ENCODE measurements at places on chromosomes 1 and 21.

- DNase-seq, result no peak
Measured at GRCh38 chr1:30319765-30320580, 403.4 kb downstream of the MATN1 start.

DNA sequence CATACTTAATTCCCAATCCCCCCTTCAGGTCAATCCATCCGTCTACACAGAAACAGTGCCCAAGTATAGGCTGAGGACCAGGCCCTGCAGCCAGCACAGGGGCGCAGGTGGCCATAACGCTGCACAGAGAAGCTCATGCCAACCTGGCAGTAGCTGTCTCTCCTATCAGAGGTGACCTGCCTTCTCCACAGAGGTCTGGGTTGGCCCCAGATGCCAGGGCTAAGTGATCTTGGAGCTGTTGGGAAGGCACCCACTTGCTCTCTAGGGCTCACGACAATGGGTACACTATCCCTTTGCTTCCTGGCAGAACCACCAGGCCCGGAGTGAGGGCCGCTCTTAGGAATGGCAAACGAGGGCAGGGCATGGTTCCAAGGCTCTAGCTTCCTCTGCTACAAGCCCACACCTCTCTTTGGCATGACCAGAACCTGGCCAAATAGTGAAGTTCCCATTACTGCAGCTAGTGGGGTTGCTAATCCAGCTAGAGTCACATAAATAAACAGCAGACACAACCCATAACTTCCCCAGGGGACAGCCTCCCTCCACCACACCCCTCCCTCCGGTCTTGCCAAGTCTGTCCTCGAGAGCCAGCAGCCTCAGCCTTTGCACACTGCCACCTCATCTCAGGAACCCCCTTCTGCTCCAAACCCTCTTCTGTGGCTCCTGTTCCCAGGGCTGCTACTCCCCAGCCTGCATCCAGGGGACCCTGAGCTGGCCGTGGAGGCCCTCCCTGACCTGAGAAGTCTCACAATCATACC, 113.0 kb downstream of the GLIS1 start:
- no peak for DNase-seq

DNA sequence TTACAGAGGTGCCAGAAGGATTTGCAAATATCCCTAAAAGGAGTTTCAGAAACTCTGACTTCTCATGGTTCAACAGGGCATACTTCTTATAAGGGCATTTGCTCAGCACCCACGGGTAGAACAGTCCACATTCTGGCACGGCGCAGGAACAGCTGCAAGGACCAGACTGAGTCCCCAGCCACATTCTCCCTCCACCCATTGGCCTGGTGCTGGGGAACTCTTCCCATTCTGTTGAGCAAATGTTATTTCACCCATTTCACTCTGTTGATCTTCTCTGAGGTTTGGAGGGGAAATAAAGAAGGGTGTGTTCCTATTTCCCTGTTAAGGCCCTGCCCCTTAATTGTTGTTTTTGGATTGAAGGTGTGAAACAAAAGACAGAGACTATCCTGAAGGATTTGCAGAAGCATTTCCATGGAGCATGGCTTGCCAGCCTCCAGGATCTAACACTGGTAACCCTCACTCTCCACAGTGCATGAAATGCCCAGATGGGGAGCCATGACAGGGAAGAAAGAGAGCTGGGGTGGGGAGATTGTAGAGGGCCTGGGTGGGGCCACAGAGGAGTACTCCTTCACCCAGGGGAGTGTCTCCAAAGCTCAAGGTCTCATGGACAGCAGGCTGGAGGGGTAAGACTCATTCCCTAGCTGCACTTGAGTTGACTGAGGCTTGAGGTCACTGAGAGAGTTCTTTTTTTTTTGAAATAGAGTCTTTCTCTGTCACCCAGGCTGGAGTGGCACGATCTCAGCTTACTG, 35.0 kb downstream of the INAVA start:
- DNase-seq, result no peak

DNA sequence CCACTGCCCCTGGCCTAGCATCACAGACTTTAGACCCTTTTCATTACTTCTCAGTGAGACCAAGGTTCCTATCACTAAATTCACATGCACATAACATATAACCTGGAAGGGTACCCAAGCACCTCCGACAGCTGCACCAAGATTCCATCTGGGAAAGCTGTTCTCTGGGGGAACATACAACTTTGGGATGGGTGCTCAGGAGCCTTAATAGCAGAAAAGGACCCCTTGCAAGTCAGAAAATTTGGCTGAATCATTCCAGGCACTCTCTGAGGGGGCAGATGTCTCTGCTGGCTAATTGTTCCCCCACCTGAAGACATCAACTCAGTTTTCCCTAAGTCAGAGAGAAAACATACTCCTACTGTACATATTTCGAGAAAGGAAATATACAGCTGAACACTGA, 41.3 kb upstream of the PSEN2 start:
- DNase-seq, result no peak

GRCh38 chr1:172742599-172743500, 83.9 kb downstream of the FASLG start:
- no peak for DNase-seq

DNA sequence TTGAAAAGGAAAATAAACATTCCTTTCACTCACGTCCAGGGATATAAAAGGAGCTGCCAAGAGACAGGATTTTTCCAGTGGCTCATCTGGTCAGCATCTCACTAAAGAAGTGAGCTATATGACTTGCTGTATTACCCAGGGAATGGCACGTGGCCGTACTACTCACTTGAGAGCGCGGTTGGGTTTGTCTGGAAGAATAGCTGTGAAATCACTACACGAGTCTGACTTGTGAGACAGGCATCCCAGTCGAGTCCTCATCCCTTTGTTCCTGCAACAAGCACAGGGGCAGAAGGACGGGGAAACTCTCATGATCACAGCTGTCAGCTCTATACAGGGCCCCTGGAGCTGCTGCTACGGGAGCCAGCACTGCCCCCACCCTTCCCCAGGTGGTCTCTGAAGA, 17.7 kb downstream of the RGS8 start:
- DNase-seq, result no peak

- DNase-seq, result no peak
Measured at GRCh38 chr1:89364954-89365550, 1.2 kb downstream of the GBP6 start.

DNA sequence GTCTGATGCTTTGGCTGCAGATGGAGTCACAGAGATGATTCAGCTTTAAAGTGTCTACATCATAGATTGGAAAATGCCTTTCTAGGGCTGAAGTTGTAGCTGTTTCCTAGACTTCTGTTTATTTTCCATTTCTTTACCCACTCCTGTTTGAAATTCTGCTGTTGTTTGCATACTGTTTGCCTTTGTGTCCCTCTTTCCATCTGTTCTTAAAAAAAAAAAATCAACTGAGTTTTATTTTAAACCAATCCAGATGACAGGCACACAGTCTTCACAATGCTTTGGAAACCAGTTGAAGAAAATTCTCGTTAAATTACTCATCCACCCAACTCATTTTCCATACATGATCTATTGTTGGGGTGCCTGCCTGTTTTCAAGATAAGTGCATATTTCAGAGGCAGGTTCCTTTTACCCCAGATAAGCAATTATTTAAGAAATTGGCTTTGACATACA, 245.9 kb downstream of the DISC1 start:
- DNase-seq, result no peak

DNA sequence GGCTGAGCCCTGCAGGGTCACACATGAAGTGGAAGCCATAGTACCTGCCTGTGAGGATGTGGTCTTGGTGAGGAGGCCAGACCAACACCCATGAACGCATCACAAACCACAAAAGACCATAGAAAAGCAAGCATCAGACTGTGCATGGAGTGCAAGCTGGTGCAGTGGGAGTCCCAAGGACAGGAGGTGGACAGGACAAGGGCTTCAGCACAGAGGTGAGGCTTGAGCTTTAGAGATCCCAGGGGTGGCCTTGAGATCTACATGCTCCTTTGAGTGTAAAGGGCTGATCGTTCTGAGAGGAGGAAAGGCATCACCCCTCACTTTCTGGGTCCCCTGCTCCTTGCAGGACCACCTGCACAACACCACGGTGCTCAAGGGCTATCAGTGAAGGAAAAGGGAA, 111.9 kb upstream of the F3 start:
- no peak for DNase-seq

- no peak for DNase-seq
Measured at GRCh38 chr1:35838693-35839245, 31.0 kb downstream of the AGO4 start.

DNA sequence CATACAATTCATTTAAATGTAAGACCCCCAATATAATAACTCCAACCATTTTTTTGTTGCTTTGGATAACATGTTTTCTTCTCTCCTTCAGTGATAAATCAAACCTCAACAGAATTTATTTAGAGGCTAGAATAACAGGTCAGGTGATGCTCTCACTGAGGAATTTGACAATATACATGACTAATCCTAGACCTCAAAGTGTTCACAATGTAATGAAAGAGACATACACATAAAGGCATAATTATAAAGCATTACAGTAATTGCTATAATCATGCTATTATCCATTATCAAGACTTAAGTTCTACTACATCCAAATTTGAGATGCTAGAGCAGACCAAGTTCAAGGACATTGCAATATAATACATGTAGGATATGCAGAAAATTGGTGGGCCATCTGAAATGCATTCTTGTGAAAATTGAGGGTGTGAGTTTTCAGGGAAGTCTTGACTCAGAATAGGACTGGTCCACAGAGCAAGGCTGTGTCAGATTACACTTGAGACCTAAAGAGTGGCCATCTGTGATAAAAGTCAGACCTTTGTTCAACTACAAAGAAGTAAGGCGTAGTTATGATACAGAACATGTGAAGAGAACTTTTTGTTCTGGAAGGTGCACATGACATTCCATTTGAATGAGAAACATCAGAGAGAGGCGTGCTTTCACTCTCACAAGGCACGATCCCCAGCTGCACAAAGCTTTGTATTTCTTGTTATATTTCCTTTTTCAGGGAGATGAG, 45.5 kb downstream of the UTP25 start:
- DNase-seq, result no peak

GRCh38 chr1:183838221-183838620, 33.3 kb downstream of the RGL1 start:
- no peak for DNase-seq

GRCh38 chr1:184691719-184692324, 62.8 kb downstream of the EDEM3 start:
- no peak for DNase-seq

DNA sequence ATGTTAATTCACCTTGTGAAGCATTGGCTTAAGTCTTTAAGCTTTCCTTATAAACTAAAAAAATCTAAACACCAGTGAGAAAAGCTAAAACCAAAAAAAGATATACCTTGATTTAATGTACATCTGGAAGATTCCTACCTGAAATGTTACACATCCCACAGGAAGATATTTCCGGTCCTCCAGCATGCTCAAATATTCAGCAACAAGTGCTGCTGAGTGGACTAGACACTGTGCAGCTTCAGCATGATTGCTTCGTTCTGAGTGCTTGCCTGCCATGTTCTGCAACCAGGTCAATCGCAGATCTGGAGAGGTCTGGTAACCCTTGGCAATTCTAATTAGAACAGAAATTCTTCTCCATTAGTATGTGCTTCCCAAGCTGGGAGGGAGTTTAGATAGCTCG, 57.3 kb downstream of the USP1 start:
- no peak for DNase-seq

DNA sequence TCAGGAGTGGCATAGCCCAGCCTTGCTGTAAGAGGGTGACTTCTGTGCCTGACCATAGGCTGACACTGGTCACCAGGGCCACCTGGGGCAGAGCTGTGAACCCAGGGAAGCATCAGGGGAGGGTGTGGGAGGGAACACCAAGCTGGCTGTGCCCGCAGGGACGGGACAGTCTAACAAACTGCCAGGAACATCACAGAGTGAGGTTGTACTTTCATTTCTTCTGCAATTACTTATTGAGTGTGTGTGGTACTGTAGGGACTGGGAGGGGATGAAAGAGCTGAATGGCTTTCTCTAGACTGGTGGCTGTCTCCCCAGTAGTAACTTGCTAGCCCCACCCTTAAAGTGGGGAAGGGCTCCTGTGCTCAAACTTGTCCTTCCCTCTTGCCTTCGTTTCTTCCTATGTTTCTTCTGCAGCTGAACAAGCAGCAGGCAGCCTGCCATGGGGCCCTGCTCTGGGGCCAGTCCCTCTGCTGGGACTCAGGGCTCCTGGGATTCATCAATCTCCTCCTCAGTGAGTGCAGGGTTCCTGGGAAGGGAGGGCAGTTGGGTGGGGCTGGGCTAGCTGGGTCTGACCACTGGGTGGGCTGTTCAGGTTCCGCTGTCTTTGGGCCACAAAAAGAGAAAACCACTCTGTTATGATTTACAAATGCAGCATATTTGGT, 39.7 kb upstream of the ETV3 start:
- no peak for DNase-seq

DNA sequence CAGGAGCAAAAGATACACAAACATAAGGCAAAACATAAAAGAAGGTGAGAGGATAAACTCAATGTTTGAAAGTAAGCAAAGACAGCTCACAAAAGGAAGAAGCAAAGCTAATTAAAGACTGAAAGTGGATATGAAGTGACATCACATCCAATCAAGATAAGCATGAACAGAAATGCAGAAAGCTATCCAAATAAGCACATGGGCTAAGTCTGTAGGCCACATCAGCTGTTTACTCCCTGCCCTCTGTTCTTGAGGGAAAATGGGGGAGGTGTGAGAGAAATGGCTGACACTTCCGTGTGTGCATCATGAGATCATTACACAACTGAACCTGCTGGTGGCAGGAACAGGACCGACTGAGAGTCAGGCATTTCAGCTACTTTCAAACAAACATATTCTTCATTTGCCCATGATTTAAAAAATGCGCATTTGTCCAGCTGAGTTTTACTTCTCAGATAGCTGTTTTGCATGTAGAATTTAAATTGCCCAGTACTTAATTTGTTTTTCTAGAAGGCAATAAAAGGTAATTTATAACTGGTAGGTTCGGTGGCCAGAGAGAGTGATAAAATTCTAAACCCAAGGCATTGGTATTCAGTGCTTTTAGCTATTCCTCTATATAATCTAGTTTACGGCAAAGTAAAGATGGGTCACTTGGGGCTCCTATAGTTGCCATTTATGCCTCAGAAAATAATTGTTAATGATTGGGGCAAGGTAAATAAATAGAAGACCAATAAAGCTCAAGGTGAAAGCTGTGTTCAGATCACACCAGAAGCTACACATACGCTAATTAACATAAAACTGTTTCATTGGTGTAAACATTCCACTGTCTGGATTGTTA, 27.2 kb upstream of the MAN1A2 start:
- no peak for DNase-seq

GRCh38 chr1:43241413-43241836, 28.4 kb upstream of the TMEM125 start:
- no peak for DNase-seq

- no peak for DNase-seq
Measured at GRCh38 chr1:53296117-53296749, 31.6 kb downstream of the LRP8 start.

- DNase-seq, result no peak
Measured at GRCh38 chr1:46812065-46812963, 13.5 kb downstream of the CYP4B1 start.
